ENCODE measurements at places on chromosomes 6 and 20.

GRCh38 chr20:49694450-49695071 is 19.1 kb downstream of the B4GALT5 start:
- no peak for DNase-seq

- no peak for DNase-seq
These were observed 2.7 kb downstream of the GABBR1 start for GRCh38 chr6:29630315-29630714.

GRCh38 chr20:23258747-23259121 is 91.9 kb upstream of the NXT1 start:
- DNase-seq: no peak

GRCh38 chr20:56060486-56060885 is 55.2 kb upstream of the CBLN4 start:
- no peak for DNase-seq

DNA sequence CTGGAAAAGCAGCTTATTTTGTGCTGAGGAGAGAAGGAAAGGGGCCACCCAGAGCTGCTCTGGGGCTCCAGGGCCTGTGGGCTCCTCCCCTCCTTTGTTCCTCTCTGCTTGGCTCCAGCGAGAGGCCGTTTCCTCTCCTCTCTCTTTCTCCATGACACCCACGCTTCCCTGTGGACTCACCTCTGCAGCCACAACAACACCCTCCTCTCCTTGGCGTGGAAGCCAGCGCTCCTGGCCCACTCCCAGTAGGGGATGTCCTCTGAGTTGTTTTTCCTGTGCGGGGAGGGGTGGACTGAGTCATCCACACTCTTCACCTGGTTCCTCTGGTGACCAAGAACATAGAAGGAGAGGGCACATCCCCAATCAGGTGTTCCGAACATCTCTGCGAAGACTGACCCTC is 4.9 kb upstream of the CDSN start:
- no peak for DNase-seq

DNA sequence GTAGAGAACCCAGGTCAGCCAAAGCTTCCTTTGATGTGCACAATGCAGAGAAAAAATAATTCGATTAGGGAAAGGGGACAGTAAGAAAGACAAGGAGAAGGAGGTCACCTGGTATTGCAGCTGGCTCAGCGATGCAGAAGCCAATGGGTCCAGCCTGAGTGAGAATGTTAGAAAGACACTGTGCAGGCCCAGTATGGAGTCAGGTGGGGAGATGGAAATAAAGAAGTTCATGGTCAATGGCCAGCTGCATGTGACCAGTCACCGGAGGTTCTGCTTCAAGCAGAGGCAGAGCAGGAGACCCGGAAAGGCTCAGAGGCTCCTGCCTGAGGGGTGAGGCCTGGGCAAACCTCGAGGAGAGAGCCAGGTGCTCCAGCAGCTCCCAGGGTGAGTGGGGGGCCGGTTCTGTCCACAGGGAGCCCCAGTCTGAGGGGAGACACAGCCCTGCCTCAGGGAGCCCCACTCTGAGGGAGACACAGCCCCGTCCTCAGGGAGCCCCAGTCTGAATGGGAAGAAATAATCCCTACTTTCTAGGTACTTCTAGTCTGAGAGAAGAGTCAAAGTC is 51.3 kb downstream of the LRFN2 start:
- no peak for DNase-seq

DNA sequence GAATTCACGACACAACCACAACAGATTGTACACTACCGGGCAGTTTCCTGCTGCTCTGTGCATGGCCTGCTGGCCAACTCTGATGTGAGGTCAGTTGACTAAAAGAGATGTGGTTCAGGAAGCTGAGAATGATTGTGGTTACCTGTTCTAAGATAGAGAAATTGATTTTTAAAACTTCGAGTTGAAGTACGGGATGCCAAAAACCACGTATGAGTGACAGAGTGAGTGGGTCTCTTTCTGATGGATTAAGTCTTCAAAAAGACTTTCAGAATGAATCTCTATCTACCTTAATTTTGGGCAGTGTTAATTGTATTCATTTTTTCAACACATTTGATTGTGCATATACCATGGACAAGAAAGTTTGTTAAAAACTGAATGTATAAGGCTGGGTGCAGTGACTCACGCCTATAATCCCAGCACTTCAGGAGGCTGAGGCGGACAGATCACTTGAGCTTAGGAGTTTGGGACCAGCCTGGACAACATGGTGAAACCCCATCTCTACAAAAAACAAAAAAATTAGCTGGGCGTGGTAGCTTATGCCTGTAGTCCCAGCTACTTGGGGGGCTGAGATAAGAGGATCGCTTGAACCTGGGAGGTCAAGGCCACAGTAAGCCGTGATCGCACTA is 121.2 kb downstream of the SGK1 start:
- no peak for DNase-seq

- DNase-seq: no peak
These were observed 299.3 kb downstream of the KIF16B start for GRCh38 chr20:16273812-16274555.

- DNase-seq: no peak
These were observed 50.1 kb downstream of the PHF3 start for GRCh38 chr6:63685446-63686379.

DNA sequence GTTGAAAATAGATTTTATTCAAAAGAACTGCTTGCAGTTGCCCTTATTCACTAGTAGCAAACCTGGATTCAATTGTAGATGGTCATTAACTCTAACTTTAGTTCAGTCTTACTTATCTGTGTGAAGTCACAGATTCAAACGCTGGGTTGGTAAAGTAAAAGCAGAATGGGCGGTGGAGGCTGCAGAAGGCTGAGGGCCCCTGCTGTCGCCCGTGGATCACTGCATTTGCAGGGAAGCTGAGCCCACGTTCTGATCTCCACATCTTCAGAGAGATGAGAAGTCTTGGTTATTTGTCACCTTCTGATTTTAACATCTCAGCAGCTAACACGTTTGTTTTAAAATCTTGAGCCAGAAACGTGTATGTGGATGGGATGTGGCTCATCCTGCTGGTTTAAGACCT is 75.1 kb downstream of the SNX9 start:
- peak; percentile 64 for DNase-seq

- DNase-seq: no peak
These were observed 121.2 kb upstream of the LAMP5 start for GRCh38 chr20:9392892-9393857.

- no peak for DNase-seq
These were observed 395.3 kb downstream of the TBC1D32 start for GRCh38 chr6:120938876-120939472.

GRCh38 chr6:74114428-74114827 is 418.4 kb downstream of the CD109 start:
- no peak for DNase-seq

- DNase-seq: no peak
These were observed 384.9 kb downstream of the CENPW start for GRCh38 chr6:126724821-126725220.

- DNase-seq: no peak
These were observed 8.2 kb downstream of the SLC17A2 start for GRCh38 chr6:25922301-25922700.

DNA sequence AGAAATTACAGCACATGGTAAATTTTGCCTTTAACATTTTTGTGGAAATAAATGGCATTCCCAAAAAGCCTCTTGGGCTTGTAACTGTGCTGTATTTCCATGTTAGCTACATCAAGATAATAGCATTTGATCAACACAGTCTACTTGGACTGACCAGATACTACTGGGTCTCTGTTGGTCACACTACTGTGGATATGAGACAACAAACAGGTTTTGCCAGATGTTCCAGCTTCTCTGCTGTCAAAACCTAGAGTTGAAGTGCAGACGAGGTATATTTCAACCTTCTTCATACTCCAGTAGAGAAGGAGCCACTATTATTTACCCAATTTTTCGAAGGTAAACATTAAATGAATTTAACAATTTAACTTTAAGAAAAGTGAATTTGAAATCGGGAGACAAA is 284.7 kb upstream of the CITED2 start:
- DNase-seq: no peak

DNA sequence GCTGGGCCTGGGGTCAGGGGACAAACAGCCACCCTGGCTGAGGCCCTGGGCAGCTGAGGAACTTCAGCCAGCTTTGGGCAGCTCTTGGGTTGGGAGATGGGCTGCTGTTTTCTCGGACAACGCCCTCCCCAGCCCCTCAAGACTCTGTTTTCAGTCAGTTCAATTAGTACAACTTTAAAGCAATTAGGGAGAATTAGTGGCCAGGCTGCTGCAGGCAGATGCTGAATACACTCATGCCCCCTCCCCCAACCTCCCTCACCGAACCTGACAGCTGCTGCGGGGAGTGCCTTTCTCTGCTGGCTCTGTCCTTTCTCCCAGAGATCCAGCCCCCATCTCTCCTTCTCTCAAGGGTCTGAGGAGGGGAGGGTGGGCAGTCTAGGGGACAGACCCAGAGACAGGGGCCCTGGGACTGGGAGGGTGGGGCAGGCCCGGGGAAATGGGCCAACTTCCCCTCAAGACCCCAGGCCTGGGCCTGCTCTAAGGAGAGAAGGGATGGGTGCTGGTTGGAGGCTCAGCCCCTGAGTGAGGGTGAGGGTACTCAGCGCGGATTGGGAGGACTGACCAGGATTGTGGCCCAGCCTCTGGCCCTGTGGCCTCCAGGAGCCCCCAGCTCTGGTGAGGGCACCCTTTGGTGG is 17.8 kb upstream of the MYT1 start:
- no peak for DNase-seq

GRCh38 chr20:14777591-14777990 is 440.2 kb upstream of the FLRT3 start:
- no peak for DNase-seq

GRCh38 chr6:106745824-106746582 is 116.6 kb downstream of the QRSL1 start:
- DNase-seq: no peak

DNA sequence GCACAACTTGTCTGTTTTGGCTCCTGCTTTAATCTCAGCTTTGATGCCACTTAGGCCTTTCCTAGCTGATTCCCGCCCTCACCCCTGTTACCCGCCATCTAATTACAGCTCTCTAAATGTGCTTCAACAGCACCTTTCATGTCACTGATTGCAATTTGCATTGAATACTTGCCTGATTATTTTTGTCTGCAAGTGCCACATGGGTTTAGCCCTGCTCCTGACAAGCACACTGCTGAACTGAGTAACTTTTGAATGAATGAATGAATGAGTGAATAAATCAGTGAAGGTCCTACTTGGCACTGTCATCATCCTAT is 591 bp upstream of the DCBLD1 start:
- no peak for DNase-seq

DNA sequence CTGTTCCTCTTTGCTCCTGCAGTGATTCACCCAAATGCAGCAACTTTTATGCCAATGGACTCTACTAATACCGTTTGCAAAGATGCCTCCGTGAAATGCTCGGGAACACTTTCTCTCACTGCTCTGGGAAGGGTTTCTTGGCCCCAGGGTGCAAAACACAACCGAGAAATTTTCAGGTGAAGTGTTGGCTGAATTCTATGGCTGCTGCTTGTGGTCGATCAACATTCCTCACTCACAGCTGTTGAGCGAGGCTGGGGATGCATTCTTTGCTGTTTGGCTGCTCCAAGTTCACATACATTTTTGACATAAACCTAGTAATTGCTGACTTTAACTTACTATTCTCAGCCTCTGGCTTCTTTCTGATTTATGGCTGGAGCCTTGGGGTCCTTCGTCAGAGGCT is 342.0 kb upstream of the CHD6 start:
- DNase-seq: no peak

DNA sequence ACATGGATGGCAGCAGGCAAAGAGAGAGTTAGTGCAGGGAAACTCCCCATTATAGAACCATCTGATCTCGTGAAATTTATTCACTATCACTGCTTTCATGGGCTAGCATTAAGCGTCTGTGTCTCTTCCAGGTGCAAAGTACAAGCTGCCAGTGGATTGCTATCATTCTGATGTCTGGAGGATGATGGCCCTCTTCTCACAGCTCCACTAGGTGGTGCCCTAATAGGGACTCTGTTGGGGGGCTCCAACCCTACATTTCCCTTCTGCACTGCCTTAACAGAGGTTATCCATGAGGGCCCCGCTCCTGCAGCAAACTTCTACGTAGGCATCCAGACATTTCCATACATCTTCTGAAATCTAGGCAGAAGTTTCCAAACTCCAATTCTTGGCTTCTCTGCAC is 347.8 kb upstream of the HS3ST5 start:
- no peak for DNase-seq

- DNase-seq: peak; percentile 73
These were observed 19.0 kb upstream of the TLDC2 start for GRCh38 chr20:36856691-36857635.

DNA sequence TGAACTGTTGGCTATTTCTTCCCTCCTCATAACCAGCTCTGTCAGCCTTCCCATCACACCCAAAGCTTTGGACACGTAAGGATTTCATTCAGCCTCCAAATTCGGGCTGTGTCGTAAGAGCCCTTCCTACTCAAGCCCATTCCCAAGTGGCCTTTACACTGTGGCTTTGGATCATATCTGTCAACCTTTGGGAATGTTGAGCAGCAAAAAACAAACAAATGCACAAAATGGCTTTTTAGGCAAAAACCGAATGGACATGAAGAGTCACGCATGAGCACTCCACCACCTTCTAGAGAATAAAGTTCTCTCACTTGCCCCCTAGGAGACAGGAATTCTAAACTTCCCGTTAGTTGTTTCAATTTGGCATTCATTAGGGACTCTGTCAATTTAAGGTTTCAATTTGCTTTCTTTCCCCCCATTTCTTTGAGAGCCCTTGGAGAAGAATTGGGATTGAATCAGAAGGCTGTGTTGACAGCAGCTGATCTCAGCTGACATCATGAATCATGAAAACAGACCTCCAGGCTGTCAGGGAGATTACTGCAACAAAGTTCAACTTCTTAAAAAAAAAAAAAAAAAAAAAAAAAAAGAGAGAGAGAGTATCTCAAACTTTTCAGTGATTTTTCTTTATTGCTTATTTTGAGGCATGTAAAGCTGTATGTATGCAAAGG is 110.3 kb downstream of the BCAS1 start:
- no peak for DNase-seq

DNA sequence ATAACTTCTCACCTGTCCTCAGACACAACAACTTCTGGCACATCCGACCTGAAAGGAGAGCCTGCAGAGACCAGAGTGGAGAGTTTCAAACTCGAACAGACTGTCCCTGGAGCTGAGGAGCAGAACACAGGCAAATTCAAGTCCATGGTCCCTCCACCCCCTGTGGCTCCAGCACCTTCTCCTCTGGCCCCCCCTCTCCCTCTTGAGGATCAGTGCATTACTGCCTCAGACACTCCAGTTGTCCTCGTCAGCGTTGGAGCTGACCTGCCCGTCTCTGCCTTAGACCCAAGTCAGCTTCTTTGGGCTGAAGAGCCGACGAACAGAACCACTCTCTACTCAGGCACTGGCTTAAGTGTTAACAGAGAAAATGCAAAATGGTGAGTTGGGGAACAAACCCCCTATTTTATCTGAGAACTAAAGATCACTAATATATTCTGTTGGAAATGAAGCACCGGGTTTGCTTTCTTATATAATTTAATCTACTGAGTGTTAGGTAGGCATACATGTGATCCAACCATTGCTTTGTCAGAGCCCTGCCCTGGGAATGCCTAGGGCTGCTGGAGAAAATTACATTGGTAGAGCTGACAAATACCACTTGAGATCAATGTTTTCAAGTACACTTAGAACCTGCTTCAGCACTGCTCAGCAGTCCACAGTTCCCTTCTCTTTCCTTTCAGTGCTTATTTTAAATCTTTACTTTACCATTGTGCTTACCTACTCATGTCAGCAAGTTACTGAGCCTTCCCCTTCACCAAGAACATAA is 77.5 kb upstream of the LTV1 start:
- no peak for DNase-seq

- no peak for DNase-seq
These were observed 73.2 kb downstream of the LY86 start for GRCh38 chr6:6661684-6662083.

GRCh38 chr6:90386399-90387382 is 90.0 kb upstream of the BACH2 start:
- no peak for DNase-seq
